Spinal cord (tissue), 10 donors: ENCODE measurements at places on chromosomes 3 and 15. TPM values are rescaled to one million over a fixed set of nuclear protein-coding genes. Genes with fewer than 3 reads are reported as not detected.

DNA sequence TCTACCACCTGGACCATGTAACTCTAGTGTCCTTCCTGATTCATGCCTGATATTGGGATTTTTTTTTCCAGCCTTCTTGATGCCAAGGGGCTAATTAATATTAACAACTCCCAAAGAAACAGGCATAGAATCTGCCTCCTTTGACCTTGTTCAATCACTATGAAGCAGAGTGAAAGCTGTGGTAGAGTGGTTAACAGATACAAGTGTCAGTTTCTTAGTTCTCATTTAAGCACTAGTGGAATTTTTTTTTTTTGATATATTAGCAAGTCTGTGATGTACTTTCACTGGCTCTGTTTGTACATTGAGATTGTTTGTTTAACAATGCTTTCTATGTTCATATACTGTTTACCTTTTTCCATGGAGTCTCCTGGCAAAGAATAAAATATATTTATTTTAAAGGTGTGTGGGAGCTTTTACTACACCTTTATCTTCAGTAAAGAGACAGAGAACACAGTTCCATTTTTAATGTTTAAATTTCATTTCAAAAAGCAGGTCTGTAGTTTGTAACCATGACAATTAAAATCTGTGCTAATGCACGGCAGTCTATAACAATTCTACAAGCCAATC is 67.1 kb downstream of the TOP2B start:
- DNase-seq, result no peak

GRCh38 chr3:38210141-38210757 is 44.9 kb downstream of the OXSR1 start:
- no peak for DNase-seq

- no peak for DNase-seq
Measured at GRCh38 chr3:10580426-10580825, 75.0 kb upstream of the ATP2B2 start.

- no peak for DNase-seq
Measured at GRCh38 chr3:23710555-23710954, 95.2 kb upstream of the UBE2E1 start.

GRCh38 chr3:24023197-24023596 is 78.1 kb downstream of the NR1D2 start:
- no peak for DNase-seq

DNA sequence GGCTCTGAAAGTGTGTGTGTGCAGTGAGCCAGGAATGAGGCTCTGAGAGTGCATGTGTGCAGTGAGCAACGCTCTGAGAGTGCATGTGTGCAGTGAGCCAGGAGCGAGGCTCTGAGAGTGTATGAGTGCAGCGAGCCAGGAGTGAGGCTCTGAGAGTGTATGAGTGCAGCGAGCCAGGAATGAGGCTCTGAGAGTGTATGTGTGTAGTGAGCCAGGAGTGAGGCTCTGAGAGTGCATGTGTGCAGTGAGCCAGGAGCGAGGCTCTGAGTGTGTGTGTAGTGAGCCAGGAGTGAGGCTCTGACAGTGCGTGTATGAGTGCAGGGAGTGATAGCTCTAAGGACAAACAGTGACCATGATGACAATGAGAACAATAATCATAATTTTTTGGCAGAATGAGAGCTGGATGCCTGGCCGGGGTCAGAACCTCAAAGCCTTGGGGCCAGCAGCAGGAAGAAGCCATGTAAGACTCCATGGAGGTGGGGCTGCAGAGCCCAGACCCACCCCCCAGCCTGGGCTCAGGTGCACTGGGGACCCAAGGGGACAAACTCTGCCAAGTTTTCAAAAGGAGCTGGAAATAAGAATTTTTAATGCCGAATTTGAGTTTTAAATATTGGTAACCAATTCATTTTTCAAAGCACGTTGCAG is 85.7 kb upstream of the PRR20G start:
- DNase-seq, result no peak

DNA sequence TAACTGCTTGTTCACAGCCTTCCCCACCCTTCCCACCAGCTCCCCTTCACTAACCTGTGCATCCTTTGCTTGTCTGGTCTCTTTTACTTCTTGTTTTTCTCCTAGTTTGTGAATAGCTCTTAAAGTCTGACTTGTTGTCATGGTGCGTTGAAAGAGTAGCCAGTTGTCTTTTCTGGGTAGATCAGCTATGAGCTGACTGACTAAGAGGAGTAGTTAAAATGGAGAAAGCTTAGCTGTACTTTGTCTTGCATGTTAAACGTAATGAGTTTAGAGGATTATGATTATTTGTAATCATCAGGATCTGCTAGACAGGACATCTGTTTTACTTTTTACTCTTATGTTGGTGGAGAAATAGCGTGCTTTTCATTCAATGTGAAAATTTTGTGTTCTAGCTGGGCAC is 35.9 kb downstream of the ATP2C1 start:
- no peak for DNase-seq

DNA sequence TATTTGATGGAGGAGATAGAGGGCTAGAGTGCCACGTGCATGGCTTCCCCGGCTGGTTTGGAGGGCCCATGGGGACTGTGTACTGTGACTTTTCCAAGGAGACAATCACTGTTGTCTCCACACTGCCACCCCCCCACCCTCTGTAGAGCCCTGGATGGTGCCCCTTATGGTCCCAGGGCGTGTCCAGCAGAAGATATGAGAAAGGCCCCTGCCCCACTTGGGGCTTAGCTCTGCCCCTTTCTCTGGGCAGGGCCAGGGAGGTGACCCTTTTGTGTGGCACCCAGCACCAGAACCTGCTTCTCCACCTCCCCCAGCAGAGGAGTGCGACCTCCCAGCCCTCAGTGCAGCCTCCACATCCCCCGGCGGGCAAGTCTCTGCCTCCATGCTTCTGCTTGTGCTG is 32.1 kb downstream of the SPSB4 start:
- no peak for DNase-seq

GRCh38 chr3:73618461-73618860 is 6.3 kb downstream of the PDZRN3 start:
- DNase-seq, result no peak

DNA sequence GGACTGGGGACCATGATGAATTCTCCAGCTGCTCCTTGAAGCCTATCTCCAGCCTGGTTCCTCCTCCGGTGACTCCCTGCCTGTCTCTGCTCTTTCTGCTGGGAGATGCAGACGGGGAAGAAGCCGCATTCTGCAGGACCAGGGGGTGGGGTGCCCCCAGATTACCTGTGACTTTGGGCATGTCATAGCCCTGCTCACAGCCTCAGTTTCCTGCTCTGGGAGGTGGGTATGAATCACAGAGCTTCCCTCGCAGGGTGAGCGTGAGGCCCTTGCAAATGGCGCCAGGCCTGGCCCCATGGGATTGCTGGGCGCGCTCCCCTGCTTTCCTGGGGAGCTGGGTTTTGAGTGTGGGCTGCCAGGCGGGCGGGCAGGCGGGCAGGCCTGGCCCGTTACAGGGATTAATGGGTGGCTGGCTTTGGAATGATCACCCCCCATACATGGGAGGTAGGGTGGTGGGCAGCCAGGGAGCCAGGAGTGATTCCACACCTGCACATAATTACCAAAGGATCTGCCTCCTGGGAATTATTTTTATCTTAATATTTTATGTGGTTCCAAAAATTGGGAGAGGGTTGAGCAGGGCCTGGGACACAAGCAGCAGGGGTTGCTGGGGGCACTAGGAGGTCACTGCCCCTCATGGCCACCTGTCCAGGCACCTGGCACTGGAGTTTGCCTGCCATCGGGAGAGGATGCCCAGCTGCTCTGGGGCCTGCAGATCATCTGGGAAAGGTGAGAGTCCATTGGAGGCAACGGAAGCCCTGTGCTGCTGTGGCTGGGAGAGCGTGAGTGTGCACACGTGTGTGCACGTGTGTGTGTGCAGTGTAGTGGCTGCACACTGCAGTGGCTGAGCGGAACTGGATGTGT is 106.8 kb downstream of the WNT7A start:
- no peak for DNase-seq

DNA sequence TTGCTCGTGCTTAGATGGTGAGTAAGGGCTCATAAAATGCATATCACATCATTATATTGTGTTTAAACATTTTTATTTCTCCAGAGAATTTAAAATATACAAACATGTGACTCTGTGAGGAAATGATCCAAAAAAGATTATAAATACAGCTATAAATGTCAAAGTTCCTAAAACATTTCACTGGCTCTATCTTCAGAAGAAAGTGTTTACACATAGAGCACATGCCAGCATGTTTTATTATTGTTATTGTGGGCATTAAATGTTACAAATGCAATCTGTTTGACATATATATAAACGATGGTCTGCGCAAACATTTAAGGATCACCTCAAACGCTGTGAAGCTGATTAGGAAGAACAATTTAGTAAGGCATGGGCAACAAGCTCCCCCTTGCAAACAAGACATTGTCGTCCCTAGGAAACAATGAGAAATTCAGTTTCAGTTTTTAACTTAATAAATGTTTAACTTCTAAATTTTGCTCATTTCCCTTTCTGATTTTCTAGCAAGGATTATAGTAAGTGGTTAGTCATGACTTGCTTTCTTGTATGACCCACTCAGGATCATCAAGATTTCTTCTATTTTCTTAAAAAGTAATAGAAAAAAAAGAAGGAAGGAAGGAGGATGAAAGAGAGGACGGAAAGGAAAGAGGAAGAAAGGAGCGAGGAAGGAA is 207.5 kb downstream of the SATB1 start:
- no peak for DNase-seq

DNA sequence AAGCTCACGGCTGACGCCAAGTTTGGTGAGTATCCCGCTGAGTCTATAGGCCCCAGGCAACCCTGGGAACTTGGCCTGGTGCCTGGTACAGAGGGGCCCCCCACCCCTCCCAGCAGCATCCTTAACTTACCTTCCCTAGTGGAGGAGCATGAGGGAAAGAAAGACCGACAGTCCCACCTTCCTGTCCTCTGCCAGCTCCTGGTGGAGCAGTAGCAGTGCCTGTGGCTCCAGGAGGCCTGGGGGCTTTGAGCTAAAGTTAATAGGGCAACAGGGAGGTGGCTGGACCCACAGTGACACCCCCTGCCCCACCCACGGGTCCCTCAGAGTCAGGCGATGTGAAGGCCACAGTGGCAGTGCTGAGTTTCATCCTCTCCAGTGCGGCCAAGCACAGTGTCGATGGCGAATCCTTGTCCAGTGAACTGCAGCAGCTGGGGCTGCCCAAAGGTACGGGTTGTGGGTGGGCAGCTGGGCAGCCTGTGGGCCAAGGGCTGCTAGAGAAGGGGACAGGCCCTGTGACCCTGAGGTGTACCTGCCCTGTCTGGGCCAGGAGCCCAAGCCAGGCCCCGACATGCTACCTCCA is 2.9 kb downstream of the COMMD4 start:
- DNase-seq, result no peak

DNA sequence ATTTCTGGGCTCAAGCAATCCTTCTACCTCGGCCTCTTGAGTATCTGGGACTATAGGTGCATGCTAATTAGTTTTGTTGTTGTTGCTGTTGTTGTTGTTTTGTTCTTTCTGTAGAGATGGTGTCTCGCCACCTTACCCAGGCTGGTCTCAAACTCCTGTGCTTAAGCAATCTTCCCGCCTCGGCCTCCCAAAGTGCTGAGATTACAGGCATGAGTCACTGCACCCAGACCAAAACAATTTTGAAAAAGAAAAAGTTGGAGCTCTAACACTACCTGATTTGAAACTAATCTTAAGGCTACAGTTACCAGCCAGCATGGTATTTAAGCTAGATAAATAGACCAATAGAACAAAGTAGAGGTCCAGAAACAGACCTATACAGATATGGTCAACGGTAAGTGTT is 29.8 kb downstream of the KPNA1 start:
- no peak for DNase-seq

DNA sequence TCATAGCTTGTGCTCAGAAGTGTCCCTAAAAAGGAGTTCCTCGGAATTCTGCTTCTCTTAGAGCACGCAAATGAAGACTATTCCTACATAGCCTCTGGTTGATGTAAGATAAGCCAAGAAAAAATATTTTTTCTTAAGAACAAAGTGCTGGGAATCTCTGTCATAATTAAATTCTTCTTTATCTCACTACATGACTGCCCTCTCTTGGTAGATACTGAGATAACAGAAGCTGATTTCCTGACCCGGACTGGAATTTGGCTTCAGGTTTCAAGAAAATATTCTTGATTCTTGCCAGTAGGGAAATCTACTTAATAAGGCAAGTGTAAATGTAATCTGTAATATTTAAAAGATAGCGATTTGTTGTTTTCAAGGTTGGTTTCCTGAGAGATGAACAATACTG is 31.3 kb upstream of the SETMAR start:
- peak; percentile 83 for DNase-seq

DNA sequence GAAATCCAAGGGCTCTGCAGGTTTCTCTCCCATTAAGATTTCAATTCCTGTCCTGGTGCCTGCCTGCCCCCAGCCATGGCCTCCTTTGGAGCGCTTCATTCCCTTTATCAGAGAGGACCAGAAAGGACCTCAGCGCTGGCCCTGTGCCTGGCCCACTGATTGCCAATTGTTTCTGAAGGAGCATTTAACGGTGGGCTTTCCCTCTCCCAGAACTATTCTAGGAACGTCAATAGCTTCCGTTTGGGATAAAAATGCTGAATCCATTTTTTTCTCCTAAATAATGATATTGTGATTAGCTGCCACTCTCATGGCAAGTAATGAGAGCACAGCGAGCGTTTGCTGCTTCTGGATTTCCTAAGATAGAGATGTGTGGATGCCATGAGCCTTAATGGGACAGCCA is 12.2 kb upstream of the SLC6A1 start:
- DNase-seq, result no peak

Gene GPR62
- 2.9 TPM for polyA plus RNA-seq

Gene CRBN
- polyA plus RNA-seq, result 66.1 TPM

Gene STRIT1
- 0.59 TPM for polyA plus RNA-seq

Gene C3orf85
- 0.21 TPM for polyA plus RNA-seq

Gene TPM1
- polyA plus RNA-seq, result 245 TPM

Gene RTP1
- polyA plus RNA-seq, result 1.5 TPM

Gene GOLGA8T
- 1.2 TPM for polyA plus RNA-seq

Gene IL17RE
- 2.7 TPM for polyA plus RNA-seq

Gene TTLL13
- polyA plus RNA-seq, result 0.51 TPM
